Ureter (tissue), 1 donor: ENCODE measurements at places on chromosomes 16 and 17. TPM values are rescaled to one million over a fixed set of nuclear protein-coding genes. Genes with fewer than 3 reads are reported as not detected.

The MRPL38 gene
- total RNA-seq = 101 TPM

- DNase-seq = no peak
Measured at GRCh38 chr16:88848557-88848956, 8.2 kb downstream of the GALNS start.

GRCh38 chr16:10521681-10522274 is 58.6 kb downstream of the EMP2 start:
- peak; percentile 80 for DNase-seq

GRCh38 chr17:57603546-57603945 is 141.6 kb downstream of the CCDC182 start:
- DNase-seq = no peak

DNA sequence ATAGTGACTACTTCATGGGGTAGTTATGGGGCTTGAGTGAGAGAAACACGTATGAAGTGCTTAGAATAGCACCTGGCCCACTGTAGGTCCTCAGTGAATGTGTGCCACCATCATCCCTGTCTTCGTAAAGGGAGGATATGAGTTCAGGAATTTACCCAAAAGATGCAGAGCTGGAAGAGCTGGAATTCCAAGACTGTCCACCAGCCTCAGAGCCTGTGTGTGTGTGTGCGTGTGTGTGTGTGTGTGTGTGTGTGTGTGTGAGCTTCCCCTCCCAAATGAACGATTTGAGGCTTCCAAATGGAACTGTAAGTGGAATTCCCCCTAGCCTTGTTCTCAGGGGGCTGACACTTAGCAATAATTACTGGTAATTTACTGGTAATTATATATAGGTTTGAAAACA is 27.3 kb downstream of the WFDC1 start:
- no peak for DNase-seq

- DNase-seq = peak; percentile 43
Measured at GRCh38 chr16:85391769-85392583, 221.1 kb upstream of the GSE1 start.

- DNase-seq = no peak
Measured at GRCh38 chr17:61450641-61451537, 1.3 kb upstream of the TBX4 start.

GRCh38 chr17:48456589-48456988 is 26.6 kb upstream of the SKAP1 start:
- DNase-seq = no peak

The GNGT2 gene
- total RNA-seq = 2.9 TPM

The RHBDL3 gene
- 0.99 TPM for total RNA-seq

The EFTUD2 gene
- total RNA-seq = 140 TPM

GRCh38 chr17:28760601-28761562 is 17.1 kb downstream of the TRAF4 start:
- DNase-seq = peak; percentile 75

The EVI2A gene
- 2.7 TPM for total RNA-seq

The ABCC1 gene
- total RNA-seq = 46.9 TPM

- no peak for DNase-seq
Measured at GRCh38 chr17:54172985-54173316, 350.2 kb downstream of the KIF2B start.

The AGRP gene
- not detected for total RNA-seq

DNA sequence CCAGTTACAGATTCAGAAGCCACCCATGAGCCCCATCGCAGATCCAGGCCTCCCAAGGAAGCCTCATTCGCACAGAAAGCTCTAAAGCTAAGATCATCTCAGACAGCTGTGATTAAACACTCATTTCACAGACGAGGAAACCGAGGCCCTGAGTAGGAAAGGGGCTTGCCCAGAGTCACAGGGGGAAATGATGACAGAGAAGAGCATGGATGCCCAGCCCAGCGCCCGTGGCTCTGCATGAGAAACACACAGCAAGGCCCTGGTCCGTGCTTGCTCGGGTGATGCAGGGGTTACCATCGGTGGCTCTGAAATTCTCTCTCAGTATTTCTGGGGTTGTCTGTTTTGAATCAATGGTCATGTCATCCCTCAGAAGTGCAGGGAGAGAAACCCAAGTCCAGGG is 109.6 kb downstream of the C16orf78 start:
- DNase-seq = no peak

- DNase-seq = no peak
Measured at GRCh38 chr17:55577687-55578086, 66.4 kb upstream of the SMIM36 start.

The PDILT gene
- not detected for total RNA-seq
